H4 (cell line): ENCODE measurements at places on chromosomes 4 and X.

GRCh38 chr4:164109503-164109902 is 615.0 kb downstream of the TMA16 start:
- DNase-seq: no peak

- no peak for DNase-seq
These were observed 48.6 kb downstream of the LRP2BP start for GRCh38 chr4:185346975-185347601.

DNA sequence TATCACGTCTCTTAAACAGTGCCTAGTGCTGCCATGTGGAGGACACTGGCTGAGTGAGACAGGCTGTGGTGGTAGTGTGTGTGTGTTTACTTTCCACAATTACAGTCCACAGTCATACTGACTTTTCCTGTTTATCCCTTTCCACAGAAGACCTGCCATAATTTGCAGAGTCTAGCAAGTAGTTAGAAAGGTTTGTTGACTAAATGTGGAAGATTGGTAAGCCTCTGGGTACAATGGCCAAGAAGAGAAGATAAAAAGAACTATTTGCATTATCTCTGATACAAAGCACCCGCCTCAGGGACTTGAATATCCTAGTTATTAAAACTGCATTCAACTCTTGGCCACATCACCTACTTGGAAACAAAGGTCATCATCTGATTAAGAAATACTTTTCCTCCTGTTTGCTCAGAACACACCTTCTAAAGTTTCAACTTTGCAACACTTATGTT is 89.1 kb downstream of the FAM13A start:
- DNase-seq: peak; percentile 40

GRCh38 chr4:127236889-127237288 is 395.9 kb upstream of the INTU start:
- no peak for DNase-seq

GRCh38 chr4:66091786-66092185 is 421.5 kb upstream of the EPHA5 start:
- DNase-seq: no peak

- peak; percentile 8 for DNase-seq
These were observed 2.9 kb downstream of the TMEM129 start for GRCh38 chr4:1718095-1718850.

GRCh38 chr4:27638163-27638915 is 777.7 kb downstream of the STIM2 start:
- DNase-seq: no peak

- no peak for DNase-seq
These were observed 24.3 kb downstream of the ADD1 start for GRCh38 chr4:2867758-2868491.

- no peak for DNase-seq
These were observed 556.7 kb upstream of the BOD1L1 start for GRCh38 chr4:14184265-14184664.

GRCh38 chr4:74504212-74504611 is 59.3 kb downstream of the AREG start:
- DNase-seq: no peak

GRCh38 chrX:55028040-55028439 is 2.7 kb downstream of the ALAS2 start:
- no peak for DNase-seq

- no peak for DNase-seq
These were observed 199.3 kb upstream of the GRID2 start for GRCh38 chr4:92104506-92104905.

DNA sequence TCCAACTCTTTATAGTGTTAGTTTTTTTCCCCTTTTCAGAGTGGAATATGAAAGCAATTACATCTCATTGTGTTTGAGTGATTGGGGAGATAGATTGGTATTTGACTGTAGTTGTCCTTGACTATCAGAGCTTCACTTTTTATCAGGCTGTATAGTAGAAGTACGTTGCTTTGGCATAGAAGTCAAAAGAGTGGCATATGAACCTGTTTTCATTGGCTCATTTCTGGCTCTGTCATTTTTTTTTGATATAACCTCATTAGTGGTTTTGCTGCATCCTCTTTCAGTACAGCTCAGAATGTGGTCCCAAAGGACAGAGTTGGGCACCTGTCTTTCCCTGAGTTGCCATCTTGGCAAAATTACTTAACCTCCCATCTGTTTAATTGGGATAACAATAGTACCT is 1.4 kb downstream of the TMA16 start:
- DNase-seq: no peak

DNA sequence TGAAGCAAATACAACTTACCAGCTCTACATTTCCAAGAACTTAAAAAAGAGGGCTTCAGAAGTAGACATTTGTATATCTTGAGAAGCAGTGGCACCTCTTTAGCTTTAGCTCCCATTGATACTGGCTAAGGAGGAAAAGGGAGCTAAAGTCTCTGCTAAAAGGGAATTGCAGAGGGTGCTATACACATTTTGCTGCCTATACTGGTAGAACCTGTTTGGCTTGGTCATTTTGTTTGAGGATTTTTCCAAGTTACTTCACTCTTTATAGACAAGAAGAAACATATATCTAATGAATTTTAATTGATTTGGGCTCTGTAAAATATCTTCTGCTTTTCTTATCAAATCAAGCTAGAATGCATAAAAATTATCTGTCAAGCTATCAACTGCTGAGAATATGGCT is 11.8 kb downstream of the PAPSS1 start:
- DNase-seq: no peak

GRCh38 chr4:139863531-139863930 is 197.9 kb downstream of the MGST2 start:
- DNase-seq: no peak

- DNase-seq: no peak
These were observed 228.1 kb downstream of the THOC2 start for GRCh38 chrX:123504630-123505270.

DNA sequence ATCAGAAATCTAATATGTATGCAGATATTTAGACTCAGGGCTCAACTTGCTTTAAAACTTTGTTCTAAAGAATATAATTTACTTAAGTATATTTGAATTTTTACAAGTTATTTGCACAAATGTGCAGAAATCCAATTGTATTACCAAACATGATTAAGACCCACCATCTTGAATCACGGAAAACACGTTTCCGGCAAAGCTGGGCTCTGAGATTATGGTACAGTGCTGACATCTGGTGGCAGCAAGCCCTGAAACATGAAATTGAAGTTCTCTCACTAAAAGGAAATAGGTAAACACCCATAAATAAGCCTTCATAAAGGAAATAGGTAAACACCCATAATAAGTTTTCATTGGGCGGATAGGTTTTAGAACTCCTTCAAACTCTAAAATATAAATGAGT is 98.3 kb upstream of the MAOA start:
- DNase-seq: peak; percentile 53

- no peak for DNase-seq
These were observed 107.7 kb upstream of the ADRA2C start for GRCh38 chr4:3658530-3658913.

GRCh38 chr4:70863099-70863790 is 23.6 kb upstream of the GRSF1 start:
- peak; percentile 42 for DNase-seq

- DNase-seq: no peak
These were observed 829.3 kb upstream of the LCORL start for GRCh38 chr4:18850867-18851266.

GRCh38 chrX:47503151-47503550 is 20.1 kb upstream of the ZNF41 start:
- DNase-seq: no peak

GRCh38 chrX:110180176-110180927 is 137.5 kb downstream of the AMMECR1 start:
- DNase-seq: peak; percentile 15

- DNase-seq: no peak
These were observed 435.6 kb upstream of the SMIM31 start for GRCh38 chr4:164318350-164318749.

GRCh38 chr4:123676890-123677229 is 280.3 kb downstream of the SPRY1 start:
- DNase-seq: no peak

- DNase-seq: no peak
These were observed 20.5 kb upstream of the DHRSX start for GRCh38 chrX:2521092-2521926.

- no peak for DNase-seq
These were observed 37.4 kb downstream of the LARP7 start for GRCh38 chr4:112674376-112674775.

DNA sequence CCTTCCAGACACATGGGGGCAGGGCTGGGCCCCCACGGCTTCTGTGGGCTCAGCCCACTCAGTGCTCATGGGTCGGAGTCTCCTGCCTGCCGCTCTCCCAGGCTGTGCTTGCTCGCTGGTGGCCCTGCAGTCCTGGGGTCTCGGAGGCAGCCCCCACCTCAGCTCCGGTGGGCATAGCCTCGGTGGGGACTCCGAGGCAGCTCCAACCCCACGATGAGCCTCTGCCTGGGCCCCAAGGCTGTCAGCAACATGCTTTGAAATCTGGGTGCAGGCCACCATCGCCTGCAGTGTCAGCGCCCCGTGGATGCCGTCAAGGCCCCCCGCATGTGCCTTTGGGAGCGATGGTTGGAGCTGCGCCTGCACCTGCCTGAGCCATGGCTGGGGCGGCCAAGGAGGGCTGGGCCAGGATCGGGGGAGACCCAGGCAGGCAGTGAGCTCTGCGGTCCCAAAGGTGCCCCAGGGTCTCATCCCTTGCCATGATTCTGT is 30.2 kb upstream of the SPON2 start:
- no peak for DNase-seq

- DNase-seq: no peak
These were observed 9.7 kb upstream of the LSM6 start for GRCh38 chr4:146165840-146166239.

- no peak for DNase-seq
These were observed 150.7 kb upstream of the MAB21L2 start for GRCh38 chr4:150431221-150431620.

DNA sequence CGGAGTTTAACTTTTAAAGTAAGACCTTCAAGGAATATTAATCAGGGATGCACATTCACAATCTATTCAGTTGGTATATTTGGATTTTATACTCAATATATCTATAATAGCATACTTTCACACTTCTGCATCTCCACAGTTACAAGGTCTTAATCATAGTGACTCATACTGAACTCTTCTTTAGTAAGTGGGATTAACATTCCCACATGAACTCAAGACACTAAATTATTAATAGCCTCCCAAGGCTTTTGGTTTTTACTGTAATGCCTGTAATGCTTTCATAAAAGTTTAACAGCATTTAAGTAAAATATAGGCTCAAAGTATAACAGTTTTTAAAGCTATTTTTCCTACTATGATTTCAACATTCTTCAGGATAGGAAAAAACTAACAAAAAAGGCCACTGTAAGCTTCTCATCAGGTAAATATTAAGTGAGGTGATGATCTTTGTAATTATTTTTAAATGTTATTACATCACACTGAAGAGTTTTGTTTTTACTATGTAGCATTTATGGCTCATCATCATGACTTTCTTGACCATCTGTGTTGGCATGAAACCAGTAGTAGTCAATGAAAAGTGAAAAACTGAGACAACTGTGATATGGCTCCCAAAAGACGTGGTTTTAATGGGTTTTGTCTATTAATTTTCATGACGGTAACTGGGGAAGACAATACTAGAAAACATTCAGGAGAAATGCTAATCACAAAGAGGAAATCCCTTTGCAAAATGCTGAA is 91.5 kb upstream of the GALNT7 start:
- no peak for DNase-seq
